Right renal cortex interstitium (tissue), 3 donors: ENCODE measurements at places on chromosomes 12 and 14.

DNA sequence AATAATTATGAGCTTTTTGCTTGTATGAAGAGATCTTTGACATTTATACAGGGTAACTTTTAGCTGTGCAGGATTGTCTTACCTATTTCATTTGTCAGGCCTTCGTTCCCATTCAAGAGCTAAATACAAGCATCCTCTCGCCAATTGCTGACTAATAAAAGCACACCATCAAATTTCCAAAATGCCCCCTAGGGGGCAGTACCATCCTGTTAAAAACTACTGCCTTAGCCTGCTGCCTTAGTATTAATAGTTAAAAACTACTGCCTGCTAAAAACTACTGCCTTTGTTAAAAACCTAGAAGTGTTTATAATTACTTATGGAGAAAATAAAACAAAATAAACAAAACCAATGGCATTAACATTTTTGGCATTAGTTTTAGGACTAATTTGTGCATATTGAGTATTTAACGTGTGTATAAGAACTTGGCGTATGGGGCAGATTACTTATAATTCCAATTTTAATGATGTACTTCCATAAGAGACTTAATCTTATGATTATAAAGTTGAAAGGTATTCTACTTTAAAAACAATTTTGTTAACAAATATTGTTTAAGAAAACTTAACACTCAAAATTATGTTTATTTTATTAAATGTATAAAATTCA is 3.0 kb upstream of the IFI27L2 start:
- DNase-seq, result peak; percentile 57

DNA sequence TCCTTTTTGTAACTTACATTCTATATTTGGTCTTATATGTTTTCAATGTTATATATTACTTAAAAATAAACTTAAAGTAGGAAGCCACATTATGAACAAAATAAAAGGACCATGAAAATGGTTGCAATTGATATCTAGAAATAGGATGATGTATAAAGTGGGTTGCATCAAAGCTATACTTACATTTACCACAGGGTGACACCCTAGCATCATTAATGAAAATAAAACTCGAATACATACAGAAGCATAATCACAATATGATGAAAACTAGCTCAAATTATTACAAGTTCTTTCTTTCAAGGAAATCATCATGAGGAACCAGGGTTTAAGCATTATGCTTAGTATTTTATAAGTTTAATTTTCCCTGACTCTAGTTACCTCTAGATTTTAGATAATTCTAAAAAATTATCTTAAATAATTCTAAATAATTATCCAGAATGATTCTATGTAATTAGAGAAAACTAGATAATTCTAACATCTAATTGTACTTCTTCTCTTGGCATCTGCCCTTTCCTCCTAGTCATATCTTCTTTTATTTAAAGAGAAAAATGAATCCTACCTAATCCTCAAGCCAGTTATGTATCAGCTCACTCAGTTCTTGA is 31.2 kb downstream of the TAS2R7 start:
- no peak for DNase-seq

- no peak for DNase-seq
Measured at GRCh38 chr12:121430833-121431415, 31.0 kb downstream of the RNF34 start.

GRCh38 chr12:1994429-1995143 is 9.7 kb downstream of the DCP1B start:
- no peak for DNase-seq

- DNase-seq, result no peak
Measured at GRCh38 chr12:103387385-103387784, 108.4 kb downstream of the C12orf42 start.

DNA sequence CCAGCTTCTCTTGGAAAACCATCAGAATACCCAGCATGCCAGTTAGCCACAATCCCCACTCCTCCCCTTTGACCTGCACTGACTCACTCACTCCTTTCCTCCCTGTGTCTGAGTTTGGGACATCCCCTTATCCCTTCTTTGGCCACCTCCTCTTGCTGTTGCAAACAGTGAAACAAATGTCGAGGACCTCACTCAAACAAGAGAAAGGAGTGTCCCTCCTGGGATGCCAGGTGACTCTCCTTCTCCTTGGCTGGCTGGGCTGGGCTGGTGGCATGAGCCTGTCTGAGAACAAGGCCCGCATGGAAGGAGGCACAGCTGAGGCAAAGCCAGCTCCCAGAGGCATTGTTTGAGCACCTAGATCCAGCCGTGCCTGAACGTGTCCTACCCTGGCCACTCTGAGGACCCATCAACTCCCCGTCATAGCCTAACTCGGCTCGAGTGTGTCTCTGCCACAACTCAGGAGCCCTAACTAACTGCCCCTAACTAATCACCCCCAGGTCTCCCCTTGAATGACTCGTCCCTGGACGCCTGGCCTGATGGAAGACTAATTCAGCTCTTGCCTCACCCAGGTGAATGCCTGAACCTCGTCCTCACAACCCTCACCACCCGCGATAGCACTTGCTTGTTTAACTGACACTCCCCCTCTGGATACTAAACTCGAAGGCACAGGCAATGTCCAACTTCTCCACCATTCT is 43.0 kb downstream of the NCOR2 start:
- DNase-seq, result no peak

GRCh38 chr14:36518031-36518585 is 1.9 kb downstream of the NKX2-1 start:
- DNase-seq, result no peak

- DNase-seq, result no peak
Measured at GRCh38 chr14:52871606-52872005, 79.2 kb downstream of the FERMT2 start.

GRCh38 chr12:96314723-96315122 is 85.5 kb downstream of the CDK17 start:
- DNase-seq, result no peak

DNA sequence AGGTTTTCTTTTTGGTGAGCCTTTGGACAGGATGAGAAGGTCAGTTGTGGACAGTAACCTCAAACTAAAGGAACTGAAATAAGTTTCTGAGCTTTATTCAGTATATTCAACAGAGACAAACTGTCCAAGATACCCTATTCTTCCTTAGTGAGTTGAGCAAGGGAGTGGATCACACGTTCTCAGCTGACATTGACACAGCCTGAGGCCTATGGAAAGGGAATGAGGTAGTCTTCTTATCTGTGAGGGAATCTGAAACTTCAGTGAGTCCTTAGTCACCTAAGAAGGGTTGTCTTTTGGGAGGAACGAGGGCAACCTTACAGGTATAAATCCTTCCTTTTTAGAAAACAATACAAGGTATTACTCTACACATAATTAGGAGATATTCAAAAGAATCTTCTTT is 5.0 kb upstream of the NUBPL start:
- no peak for DNase-seq

DNA sequence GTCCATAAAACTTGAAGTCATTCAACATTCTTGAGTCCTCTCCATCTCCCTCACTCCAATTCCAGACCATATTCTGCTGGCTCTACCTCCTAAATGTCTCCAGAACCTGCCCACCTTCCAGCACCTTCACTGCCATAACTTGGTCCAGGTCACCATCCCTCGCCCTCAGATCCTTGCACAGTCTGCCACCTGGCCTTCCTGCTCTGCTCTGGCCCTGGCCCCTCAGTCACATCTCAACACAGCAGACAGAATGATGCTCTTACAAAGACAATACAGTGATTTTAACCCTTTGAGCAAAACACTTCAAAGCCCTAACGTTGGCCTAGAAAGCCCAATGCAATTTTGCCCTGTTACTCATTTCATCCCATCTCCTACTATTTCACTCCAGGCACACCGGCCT is 81.8 kb upstream of the PDZRN4 start:
- DNase-seq, result no peak
